ENCODE measurements at places on chromosomes 7 and 10.

- DNase-seq = peak; percentile 96
Measured at GRCh38 chr10:88702848-88703597, 3.0 kb upstream of the LIPK start.

DNA sequence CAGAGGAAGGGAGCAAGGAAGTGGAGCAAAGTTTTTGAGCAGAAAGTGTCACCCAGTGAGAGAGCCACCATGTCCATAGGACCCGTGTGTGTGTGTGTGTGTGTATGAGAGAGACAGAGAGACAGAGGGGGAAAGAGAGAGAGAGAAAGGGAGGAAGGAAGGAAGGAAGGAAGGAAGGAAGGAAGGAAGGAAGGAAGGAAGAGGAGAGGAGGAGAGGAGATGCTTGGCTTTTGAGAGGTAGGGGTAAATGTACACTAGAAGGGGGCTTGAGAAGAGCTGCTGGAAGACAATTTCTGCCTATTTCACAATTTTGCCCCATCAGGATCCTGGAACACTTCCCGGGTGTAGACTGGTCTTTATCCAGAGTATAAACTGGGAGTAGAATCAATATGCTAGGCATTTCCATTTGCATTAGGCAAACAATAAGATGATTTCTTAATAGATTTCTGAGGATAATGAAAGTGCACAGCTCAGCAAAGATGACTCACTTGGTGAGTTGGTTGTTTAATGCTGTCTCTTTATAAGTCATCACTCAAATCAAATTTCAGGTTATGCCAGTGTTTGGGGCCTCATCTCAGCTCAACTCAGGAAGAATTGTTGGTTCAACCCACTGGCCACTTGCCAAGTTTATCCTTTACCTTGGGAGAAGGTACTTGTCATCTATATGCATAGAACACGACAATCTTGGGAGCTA is 70.0 kb upstream of the FAM13C start:
- DNase-seq = no peak

- no peak for DNase-seq
Measured at GRCh38 chr7:121599887-121600286, 203.8 kb upstream of the FAM3C start.

DNA sequence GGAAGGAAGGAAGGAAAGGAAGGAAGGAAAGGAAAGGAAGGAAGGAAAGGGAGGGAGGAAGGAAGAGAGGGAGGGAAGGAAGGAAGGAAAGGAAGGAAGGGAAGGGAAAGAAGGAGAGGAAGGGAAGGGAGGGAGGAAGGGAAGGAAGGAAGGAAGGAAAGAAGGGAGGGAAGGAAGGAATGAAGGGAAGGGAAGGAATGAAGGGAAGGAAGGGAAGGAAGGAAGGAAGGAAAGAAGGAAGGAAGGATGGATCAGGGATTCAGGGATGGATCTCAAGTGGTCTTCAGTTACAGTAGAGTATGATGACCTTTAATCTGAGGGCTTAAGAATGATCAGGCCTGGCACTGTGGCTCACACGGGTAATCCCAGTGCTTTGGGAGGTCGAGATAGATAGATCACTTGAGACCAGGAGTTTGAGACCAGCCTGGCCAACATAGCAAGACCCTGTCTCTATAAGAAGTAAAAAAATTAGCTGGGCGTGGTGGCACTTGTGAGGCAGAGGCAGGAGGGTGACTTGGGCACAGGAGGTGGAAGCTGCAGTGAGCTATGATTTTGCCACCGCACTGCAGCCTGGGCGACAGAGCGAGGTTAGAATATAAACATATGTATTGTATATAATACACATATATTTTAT is 760 bp upstream of the FOXK1 start:
- DNase-seq = no peak

DNA sequence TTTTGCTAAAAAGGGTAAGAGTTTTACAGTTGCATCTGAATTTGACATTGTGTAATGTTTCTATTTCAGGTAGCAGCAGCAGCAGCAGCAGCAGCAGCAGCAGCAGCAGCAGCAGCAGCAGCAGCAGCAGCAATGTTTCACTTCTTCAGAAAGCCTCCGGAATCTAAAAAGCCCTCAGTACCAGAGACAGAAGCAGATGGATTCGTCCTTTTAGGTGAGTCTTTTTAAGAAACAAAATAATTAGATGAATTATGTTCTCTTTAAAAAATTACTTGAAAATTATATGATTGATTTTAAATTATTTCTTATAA is 32.6 kb downstream of the UMAD1 start:
- no peak for DNase-seq

DNA sequence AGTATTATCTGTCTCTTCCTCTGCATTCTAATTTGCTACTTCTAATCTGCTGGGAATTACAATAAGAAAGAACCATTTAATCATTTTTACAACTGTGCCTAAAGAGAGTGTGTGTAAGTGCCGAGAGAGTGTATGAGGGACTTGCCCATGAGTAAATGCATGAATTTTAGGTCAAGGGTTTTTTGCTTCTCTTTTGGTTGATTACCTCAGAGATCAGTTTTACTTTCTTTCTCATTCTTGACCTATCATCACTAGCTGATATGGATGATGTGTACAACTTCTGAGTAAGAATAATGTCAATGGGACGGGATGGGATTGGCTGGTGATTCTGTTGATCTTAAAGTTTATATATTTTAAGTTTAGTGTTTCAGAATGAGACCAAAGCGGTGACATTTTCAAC is 47.8 kb downstream of the IKZF1 start:
- no peak for DNase-seq

DNA sequence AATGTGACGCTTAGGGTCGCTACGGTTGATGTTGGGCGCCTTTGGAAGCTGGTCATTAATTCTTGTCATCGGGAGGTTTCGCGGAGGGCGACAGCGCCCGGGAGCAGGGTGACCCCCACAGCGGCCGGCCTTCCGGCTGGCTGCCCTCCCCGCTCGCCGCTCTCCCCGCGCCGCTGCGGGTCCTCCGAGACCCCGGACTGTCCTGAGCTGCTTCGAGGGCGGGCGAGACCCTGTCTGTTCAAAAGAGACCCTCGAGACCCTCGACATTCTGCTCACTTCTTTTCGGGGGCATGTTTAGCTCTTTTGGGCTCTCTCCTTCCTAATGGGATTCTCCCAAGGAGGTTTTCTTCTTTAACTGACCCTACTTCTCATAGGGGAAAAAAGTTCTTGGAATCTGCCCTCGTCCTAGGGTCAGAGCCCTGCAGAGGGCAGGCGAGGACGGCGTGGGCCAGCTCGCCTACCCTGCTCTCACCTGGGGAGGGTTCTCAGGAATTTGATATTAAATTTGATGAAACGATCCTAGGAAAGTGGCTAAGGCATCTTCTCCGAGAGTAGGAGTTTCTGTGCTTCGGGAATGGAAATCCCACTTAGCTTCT is 257.0 kb downstream of the OTUD1 start:
- DNase-seq = no peak
